GM23338 (cell line): ENCODE measurements at places on chromosomes 2 and 18.

DNA sequence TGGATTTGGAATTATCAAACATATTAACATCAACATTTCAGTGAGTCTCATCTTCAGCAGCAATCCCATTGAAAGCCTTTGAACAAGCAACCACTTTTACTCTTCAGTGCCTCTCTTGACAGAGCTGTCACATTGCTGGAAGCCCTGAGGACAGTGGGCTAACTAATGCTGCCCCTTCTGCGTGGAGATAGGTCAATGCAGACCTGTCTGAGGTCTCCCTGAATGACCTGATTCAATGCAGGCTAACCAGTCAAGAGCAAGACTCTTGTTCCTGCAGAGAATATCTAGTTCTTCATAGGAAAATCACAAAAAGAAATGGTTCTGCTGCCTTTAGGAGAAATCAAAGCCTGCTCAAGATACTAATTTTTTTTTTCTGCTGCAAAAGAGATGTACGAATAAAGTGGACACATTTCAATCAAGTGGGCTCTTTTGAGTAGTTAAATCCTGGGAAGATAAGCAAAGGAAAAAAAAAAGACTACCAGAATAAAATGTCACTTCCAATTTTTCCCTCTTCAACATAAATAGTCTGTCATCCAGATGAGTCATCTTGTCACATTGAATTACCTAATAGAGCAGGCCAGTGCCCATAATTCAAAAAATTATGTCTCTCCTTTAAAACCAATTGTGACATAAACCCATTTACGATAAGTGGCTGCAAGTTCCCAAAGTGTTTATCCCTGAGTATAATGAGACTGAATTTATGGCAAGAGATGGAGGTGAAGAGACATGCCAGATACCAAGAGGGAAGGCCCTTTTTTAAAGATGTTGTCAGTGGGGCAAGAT is 1269.0 kb upstream of the DDX18 start:
- DNase-seq: no peak

GRCh38 chr2:37898448-37898847 is 26.6 kb upstream of the RMDN2 start:
- no peak for DNase-seq

- DNase-seq: no peak
Measured at GRCh38 chr2:32464431-32464830, 107.6 kb downstream of the BIRC6 start.

- no peak for DNase-seq
Measured at GRCh38 chr2:46380038-46380940, 83.1 kb downstream of the EPAS1 start.

DNA sequence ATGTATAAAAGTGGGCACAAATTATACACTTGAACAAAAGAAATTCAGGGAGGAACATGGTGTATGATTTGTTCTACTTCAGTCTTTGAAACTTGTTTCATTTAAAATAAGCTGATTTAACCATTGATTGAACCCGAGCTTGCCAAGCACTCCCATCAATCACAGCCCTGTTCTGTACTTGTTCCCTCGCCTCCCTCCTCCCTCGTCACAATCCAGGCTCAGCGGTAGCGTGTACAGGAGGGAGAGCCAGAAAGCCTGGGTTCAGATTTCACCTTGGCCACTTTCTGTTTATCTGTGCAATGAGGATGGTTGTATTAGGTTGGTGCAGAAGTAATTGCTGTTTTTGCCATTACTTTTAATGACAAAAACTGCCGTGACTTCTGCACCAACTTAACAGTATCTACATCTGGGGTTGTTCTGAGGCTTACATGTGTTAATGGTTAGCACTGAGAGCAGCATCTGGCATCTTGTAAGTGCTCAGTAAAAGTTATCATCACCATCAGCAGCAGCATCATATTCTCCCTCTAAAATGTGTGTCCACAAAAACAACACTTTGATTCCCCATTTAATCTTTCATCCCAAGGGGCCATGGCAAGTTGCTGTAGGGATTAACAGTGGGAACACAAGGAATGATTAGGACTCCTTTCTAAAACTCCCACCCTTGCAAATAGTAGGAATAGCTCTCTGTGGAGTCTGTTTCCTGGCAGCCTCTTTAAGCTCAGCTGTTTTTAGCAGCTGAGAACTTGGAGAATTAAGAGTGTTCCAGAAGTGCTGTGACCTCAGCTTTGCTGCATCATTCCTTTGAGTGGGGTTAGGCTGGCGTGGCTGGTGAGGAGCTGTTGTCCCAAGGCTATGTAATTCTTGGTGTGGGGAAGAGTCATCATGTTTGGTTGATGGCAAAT is 4.7 kb downstream of the DPYSL5 start:
- DNase-seq: no peak

- DNase-seq: no peak
Measured at GRCh38 chr2:132479155-132479554, 62.5 kb downstream of the GPR39 start.

GRCh38 chr2:222939208-222939856 is 78.5 kb downstream of the ACSL3 start:
- peak; percentile 90 for DNase-seq

GRCh38 chr18:8063733-8064132 is 496.6 kb downstream of the PTPRM start:
- no peak for DNase-seq

GRCh38 chr2:148739454-148740105 is 95.0 kb downstream of the EPC2 start:
- DNase-seq: no peak

GRCh38 chr18:9594823-9595596 is 19.3 kb downstream of the PPP4R1 start:
- DNase-seq: no peak

- no peak for DNase-seq
Measured at GRCh38 chr2:149562324-149562723, 25.3 kb downstream of the MMADHC start.
